Cardiac septum (tissue), 1 donor: ENCODE measurements at places on chromosomes 1 and 21. TPM values are rescaled to one million over a fixed set of nuclear protein-coding genes. Genes with fewer than 3 reads are reported as not detected.

UTS2 gene
- total RNA-seq: not detected

SH3GLB1 gene
- 160 TPM for total RNA-seq

DNA sequence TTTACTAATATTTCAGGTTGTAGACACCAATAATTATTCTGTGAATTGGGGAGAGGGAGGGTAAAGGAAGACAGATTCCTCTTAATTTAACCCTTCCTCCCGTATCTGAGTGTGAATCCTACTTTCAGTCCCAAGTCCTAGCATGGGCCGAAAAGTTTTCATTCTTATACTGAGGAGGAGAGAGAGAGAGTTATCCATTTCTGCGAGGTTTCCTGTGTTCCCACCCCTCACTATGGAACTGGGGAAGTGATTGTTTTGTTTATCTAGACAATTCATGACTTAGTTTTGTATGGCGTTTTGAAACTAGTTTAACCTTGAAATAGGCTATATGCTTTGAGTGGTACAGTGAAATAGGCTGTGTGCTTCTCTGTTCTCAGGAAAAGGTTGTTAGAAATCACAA is 134.0 kb upstream of the DPYD start:
- DNase-seq: no peak

GRCh38 chr1:93219443-93219842 is 38.9 kb downstream of the CCDC18 start:
- DNase-seq: no peak

TMEM50A gene
- total RNA-seq: 97.7 TPM

BRWD1 gene
- total RNA-seq: 38.9 TPM

OR2M3 gene
- total RNA-seq: not detected

LIN28A gene
- not detected for total RNA-seq

DNA sequence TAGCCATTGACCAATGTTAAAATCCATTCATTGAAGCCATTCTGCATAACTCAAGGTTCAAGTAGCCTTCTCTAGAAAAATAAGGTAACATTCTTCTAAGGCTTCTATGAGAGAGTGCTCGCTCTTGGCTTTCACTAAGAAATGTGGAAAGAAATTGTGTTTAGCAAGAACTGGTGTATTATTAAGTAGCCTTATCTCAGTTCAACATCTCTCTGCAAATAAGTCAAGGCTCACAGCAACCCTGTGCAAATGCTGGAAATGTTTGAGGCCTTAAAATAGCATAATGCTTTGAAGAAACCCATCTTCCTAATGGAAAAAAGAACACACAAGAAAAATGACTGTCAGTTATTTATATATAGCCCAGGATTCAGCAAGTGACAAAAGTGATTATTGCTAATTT is 254.1 kb upstream of the PROX1 start:
- no peak for DNase-seq

DNA sequence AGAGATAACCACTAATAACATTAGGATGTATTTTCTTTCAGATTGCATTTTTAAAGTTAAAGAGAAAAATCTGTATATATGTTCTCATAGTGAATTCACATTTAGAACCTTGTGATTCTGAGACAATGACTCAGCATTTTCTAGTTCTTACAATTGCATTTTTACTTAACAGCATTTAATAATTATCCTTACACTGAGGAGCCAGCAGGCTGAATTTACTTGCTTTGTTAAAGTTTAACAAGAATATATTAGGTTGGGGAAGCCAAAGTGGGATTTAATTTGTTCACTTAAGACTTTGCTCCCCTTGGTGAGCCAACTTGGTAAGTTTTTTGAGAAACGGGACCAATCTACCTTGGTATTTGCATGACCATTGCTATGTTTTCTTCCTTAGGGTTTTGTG is 4.5 kb downstream of the PATJ start:
- no peak for DNase-seq

DNA sequence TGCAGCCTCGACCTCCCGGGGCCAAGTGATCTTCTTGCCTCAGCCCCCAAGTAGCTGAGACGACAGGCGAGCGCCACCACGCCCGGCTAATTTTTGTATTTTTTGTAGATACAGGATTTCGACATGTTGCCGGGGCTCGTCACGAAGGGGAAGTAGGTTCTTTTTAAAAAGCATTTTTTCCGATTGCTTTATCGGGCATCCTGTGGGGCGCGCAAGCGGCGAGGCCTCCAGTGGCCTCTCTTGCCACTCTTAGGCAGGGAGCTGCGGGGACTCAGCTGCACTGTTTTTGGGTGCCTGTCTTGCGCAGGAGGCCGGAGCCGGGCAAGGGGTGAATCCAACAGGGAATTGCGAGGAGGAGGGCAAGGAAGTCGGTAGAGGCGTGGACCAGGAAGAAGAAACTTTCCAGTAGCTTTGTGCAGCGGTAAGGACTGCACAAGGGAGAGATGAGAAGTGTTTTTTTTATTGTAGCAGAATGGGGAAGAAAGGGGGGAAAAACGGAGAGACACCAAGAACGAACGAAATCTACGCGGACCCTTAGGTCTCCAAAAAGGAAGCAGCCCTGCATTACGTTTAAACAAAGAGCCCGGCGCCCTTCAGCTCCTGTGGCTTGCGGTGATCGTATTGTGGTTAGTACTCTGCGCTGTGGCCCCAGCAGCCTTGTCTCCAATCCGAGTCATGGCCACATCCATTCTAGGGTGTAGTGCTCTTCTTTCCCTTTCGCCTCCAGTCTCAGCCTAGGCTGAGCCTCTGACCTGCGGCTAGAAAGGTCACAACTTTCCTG is 164.8 kb downstream of the PPIAL4G start:
- no peak for DNase-seq

ZNF669 gene
- 3.1 TPM for total RNA-seq

DNA sequence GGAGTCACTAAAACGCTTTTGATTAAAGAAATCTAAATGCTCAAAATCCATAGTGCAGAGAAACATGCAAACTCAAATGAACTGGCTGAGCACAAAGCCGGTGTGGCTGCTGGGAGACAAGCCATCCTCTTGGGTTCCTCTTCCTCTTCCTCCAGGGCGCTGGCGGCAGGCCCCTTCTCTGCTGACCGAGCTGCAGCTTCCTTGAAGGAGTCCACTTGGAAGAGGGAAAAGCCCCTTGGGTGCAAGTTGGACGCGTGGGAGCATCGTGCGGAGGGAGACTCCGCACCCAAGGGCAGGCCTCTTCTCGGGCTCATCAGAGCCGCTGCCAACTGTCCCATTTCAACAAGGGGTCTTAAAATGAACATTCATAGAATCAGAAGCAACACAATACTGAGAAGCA is 7.9 kb downstream of the CCNL2 start:
- DNase-seq: no peak

DNA sequence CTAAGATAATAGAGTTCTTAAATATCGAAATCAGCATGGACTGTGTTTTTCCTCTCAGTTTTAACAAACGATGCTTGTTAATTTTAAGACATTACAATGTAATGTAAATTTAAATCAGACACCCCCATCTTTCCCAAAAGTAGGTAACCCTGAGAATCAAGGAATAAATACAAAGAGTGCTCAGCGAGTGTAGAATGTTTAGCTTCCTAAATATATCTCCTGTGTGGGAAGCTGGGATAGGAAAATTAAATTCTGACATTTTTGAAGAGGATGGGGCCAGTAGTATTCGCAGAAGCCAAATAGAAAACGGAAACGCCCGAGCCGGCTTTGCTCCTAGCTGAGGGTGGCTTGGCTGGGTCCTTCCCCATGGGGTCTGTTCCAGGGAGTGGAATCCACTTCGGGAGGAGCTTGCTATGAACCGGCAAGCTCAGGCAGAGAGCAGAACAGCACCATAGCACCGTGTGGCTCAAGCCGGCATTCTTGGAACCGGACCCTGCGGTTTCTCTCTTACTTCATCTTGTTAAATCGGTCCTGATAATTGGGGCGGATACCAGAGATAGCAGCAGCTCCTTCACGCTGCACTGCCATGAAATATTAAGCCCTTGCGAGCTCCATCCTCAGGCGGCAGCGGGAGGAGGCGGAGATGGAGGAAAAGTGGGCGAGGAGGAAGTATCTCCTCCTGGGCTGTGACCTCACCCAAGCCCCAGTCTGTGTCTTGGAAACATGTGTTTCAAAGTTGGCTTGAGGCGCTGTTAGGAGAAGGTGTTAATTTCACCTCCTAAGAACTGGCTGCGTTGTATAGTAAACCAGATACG is 24.9 kb downstream of the MAP3K7CL start:
- DNase-seq: peak; percentile 86

ZMYND12 gene
- 1.6 TPM for total RNA-seq

DNA sequence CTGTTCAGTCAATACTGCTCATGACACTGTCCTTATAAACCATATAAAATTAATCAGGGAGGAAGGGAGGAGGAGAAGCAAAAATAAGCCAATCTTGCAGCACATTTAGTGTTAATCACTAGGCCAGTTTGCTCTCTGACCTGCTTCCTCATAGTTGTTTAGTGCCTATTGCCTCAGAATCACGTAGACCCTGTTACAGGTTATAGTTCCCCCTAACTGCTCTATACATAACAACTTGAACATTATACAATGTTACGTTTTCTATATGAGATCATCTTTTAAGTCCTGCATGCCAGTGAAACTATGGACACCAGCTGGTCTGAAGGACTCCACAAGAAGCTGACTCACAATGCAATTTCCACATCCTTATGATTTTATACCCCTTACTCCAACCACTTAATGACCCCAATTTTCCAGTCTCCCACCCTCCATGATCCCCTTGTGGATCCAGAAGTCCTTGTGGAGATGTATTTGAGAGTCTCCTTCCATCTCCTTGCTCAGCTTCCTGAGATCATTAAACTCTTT is 34.9 kb upstream of the TACSTD2 start:
- DNase-seq: no peak

DNA sequence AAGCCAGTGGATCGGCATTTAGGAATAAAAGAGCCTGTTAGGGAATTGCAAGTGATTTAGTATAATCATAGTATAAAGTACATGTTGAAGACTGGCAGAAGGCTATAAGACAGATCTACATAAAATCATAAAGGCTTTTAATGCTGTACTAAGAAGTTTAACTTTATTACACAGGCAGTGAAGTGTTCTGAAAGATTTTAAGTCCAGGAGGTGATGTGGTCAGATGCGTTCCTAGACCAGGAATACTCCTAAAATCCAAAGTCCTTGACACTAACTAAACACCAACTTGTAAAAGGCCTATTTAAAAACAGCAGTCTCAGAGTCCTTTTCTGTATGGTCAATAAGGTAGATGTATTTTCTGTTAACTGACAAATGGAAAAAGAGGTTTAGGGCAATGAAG is 57.0 kb downstream of the KIFAP3 start:
- no peak for DNase-seq
